Motor neuron (in vitro differentiated cells): ENCODE measurements at places on chromosomes 2 and 18. TPM values are rescaled to one million over a fixed set of nuclear protein-coding genes. Genes with fewer than 3 reads are reported as not detected.

The MAP3K2 gene
- 17.6 and 20.1 TPM in 2 replicates for total RNA-seq

The RAB6D gene
- 0.28 TPM in 1 of 2 replicates, not detected in the other for total RNA-seq

The GAL3ST2 gene
- total RNA-seq, result 0.63 and 0.66 TPM in 2 replicates

The TEKT4 gene
- total RNA-seq, result not detected in 2 replicates

The TANC1 gene
- 2.9 and 3.3 TPM in 2 replicates for total RNA-seq

The SERPINB3 gene
- 0.27 TPM in 1 of 2 replicates, not detected in the other for total RNA-seq

The RTP5 gene
- total RNA-seq, result 0.07 and 0.37 TPM in 2 replicates

The DSG4 gene
- total RNA-seq, result 0.19 TPM in 1 of 2 replicates, not detected in the other
